ENCODE measurements at places on chromosomes 16 and 17.

- no peak for DNase-seq
These were observed 21.7 kb upstream of the MED13 start for GRCh38 chr17:62086737-62087136.

GRCh38 chr16:85524630-85525419, 88.3 kb upstream of the GSE1 start:
- no peak for DNase-seq

GRCh38 chr17:39688475-39688835, 598 bp upstream of the PGAP3 start:
- DNase-seq, result no peak

GRCh38 chr17:7887038-7887481, 1.5 kb upstream of the CHD3 start:
- DNase-seq, result no peak

DNA sequence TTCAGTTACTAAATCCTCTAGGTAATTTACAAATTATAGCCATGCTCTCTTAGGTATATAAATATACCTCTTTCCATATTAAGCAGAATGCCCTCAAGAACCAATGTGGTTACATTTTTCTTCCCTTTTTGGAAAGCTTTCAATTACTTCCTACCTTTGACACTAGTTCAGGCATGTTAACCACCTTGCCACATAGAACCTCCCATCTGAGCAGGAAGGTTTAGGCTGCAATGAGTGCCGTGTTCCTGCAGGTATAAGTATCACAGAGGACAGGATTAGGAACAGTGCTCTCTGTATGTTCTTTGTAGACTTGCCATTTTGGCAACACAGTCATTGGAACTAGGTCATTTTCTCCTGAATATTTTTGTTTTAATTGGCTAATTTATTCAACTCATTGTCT, 20.1 kb downstream of the KRT25 start:
- DNase-seq, result no peak

DNA sequence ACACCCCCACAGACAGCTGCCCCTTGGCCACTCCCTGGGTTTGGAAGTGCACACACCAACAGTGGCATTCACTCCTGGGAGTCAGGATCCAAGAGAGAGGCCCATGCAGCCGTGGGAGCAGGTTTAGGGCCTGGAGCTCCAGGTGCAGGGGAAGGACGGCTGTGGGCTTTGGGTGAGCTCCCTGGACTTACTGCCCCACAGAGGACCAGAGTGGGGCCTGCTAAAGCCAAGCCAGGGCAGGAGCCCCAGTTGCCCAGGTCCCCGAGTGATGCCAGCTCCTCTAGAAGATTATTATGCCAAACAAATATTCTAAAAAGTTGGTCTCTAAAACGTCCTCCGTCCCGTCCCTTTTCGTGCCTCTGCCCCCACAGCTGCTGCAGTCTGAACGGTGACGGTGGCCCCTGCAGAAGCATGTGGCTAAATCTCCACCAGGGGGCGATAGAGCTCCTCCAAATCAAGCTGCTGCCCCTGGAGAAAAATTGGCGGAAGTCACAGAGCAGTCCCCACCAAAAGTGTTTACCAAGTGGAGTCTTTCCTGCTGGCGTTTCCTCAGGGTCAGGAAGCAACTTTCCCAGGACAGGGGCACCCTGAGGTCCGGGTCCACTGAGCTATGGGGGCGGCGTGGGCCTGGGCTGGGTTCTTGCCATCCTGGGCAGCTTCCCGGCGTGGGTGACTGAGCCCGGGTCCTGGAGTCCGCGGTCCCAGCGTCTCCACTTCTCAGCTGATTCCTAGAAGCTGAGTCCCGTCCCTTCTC, 4.2 kb downstream of the ARMC7 start:
- DNase-seq, result peak; percentile 89

DNA sequence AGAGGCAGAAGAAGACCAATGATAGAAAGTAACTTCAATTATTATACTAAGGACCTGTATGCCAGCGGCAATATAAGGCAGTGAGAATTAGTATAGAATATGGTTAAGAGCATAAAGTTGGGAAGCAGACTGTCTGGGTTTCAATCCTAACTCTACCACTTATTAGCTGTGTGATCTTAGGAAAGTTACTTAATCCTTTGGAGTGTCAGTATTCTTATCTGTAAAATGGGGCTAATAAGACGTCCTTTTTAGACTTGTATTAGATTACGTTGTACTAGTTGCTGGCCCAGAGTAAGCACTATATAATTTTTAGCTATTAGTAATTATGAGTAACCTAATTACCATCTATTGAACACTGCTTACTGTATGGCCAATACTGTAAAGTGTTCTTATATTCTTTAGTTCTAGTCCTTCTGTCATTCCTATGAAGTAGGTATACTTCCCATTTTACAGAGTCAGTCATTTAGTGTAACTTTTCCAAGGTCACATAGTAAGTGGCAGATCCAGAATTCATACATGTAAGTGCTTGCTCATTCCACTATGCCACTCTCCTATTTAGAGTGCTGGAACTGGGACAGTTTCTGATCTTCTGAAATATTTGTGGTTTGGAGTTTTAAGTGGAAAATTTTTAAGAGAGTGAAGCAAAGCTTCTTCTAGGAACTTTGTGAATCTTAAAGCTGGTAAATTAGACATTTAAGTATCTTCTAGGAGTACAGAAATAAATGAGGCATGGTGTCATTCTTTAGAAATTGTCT, 22.5 kb downstream of the HEATR9 start:
- no peak for DNase-seq

GRCh38 chr16:86831366-86831765, 253.0 kb downstream of the FOXL1 start:
- DNase-seq, result no peak

GRCh38 chr17:32227910-32228309, 37.7 kb upstream of the RHBDL3 start:
- no peak for DNase-seq

GRCh38 chr16:270381-271255, 5.1 kb downstream of the RGS11 start:
- no peak for DNase-seq

DNA sequence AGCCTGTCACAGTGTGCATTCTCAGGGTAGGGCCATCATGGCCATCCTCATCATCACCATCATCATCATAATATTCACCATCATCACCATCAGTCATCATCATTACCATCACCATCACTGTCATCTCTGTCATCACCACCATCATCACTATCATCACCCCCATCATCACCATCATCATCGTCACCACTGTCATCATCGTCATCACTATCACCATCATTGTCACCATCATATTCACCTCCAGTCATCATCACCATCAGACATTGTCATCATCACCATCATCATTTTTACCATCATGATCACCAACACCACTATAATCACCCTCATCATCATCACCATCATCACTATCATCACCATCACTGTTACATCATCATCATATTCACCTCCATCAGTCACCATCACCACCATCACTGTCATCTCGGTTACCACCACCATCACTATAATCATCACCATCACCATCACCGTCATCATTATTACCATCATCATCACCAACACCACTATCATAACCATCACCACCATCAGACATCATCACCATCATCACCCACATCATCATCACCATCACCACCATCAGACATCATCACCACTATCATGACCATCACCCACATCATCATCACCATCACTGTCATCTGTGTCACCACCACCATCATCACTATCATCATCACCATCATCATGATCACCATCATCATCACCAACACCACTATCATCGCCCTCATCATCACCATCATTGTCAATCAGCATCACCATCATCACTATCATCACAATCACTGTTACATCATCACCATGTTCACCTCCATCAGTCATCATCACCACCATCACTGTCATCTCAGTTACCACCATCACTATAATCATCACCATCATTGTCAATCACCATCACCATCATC, 8.5 kb downstream of the RPH3AL start:
- no peak for DNase-seq

- no peak for DNase-seq
These were observed 4.4 kb downstream of the ACLY start for GRCh38 chr17:41914358-41914766.

DNA sequence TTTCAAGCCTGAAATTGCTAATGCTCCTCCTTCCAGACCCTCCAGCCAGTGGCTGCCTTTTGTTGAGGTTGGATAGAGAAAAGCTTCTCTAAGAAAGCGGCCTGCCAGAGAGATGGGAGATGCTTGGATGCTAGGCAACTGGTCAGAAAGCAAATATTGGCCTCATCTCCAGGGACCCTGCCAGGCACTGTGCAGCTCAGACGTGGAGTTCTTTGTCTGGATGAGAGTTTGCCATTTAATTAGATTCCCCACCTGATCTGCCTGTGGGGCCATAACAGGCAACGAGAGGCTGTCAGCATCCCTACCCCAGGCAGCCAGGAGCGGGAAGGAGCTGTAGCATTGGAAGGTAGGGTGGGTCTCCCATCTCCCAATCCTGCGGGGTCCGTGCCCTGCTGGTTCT, 52.7 kb downstream of the ASIC2 start:
- no peak for DNase-seq

GRCh38 chr17:2511138-2511461, 588 bp downstream of the METTL16 start:
- DNase-seq, result no peak
